ENCODE measurements at places on chromosomes 13 and 19.

GRCh38 chr13:70218618-70219017 lies 110.4 kb upstream of the KLHL1 start:
- DNase-seq, result no peak

GRCh38 chr19:30734669-30735068 lies 362.5 kb downstream of the ZNF536 start:
- DNase-seq, result no peak

DNA sequence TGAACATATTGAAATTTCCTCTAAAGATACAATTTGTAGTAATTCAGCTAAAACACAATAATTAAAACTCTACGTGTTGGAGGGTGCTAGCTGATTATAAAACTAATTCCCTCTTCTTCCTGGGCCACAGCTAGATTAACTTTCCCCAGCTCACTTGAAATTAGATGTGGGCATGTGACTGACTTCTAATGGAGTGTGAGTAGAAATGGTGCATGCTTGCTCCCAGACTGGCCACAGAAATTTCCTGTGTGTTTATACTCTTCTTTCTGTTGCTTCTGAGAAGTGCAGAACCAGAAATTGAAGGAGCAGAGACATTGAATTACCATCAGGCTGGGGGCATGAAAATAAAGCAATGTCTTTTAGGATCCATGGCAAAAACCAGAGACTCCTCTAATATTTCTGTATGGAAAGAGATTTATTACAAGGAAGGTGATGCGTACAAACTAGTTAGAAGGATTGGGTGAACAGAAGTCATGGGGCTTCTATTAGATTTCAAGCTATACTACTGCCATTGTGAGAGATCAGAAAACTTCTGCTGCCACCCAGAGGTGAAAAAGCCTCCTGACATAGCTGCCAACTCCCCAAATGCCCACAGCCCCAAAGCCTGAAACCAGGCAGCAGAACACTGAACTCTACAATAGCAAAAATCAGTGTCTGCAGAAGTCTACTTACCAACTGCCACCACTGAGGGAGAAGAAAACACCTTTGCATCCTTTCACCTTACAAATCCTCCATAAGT lies 379.2 kb upstream of the MIR17HG start:
- DNase-seq, result no peak

- no peak for DNase-seq
Measured at GRCh38 chr13:95536632-95537241, 15.8 kb upstream of the CLDN10 start.
